ENCODE measurements at places on chromosomes 11 and 22. TPM values are rescaled to one million over a fixed set of nuclear protein-coding genes. Genes with fewer than 3 reads are reported as not detected.

DNA sequence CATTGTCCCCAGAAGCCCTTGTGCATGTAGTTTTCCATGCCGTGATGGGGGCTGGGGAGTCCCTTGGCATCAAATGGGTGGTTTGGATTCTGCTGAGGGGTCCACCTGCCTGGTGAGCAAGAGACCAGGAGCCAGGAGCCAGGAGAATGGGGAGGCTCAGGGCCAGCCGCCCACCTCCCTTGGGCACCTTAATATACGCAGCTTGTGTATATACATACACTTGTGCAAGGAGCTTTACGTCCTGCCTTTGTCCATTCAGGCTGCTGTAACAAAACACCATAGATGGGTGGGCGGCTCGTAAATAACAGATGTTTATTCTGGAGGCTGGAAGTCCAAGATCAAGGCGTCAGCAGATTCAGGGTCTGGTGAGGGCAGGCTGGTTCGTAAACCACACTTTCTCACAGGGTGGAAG lies 62.5 kb downstream of the SMIM38 start:
- peak; percentile 1 for DNase-seq
- no peaks in the 10 kb centered on the region for H3K36me3 ChIP-seq
- H3K27me3 ChIP-seq = no peaks in the 10 kb centered on the region
- no peak overlapping the region for H3K27ac ChIP-seq
- H3K4me3 ChIP-seq = no peak overlapping the region

- no peak overlapping the region for H3K4me3 ChIP-seq
- peaks cover 43% of the 10 kb centered on the region for H3K36me3 ChIP-seq
- H3K27ac ChIP-seq = no peak overlapping the region
- H3K4me1 ChIP-seq = peaks cover 2% of the 10 kb centered on the region
- no peak for DNase-seq
- no peaks in the 10 kb centered on the region for H3K27me3 ChIP-seq
Measured at GRCh38 chr11:8096575-8096974, 15.6 kb downstream of the TUB start.

GRCh38 chr11:32331792-32332191 lies 103.5 kb downstream of the WT1 start:
- H3K27ac ChIP-seq = no peak overlapping the region
- peaks cover 20% of the 10 kb centered on the region for H3K4me1 ChIP-seq
- peaks cover 52% of the 10 kb centered on the region for H3K27me3 ChIP-seq
- H3K36me3 ChIP-seq = peaks cover 10% of the 10 kb centered on the region
- H3K4me3 ChIP-seq = no peak overlapping the region
- no peak for DNase-seq

- peaks cover 2% of the 10 kb centered on the region for H3K27me3 ChIP-seq
- peak overlapping the region; percentile 100 for H3K27ac ChIP-seq
- peak overlapping the region; percentile 92 for H3K4me3 ChIP-seq
- H3K36me3 ChIP-seq = no peaks in the 10 kb centered on the region
- peaks cover 6% of the 10 kb centered on the region for H3K4me1 ChIP-seq
Measured at GRCh38 chr11:111879637-111879960, 258 bp downstream of the CFAP68 start.

DNA sequence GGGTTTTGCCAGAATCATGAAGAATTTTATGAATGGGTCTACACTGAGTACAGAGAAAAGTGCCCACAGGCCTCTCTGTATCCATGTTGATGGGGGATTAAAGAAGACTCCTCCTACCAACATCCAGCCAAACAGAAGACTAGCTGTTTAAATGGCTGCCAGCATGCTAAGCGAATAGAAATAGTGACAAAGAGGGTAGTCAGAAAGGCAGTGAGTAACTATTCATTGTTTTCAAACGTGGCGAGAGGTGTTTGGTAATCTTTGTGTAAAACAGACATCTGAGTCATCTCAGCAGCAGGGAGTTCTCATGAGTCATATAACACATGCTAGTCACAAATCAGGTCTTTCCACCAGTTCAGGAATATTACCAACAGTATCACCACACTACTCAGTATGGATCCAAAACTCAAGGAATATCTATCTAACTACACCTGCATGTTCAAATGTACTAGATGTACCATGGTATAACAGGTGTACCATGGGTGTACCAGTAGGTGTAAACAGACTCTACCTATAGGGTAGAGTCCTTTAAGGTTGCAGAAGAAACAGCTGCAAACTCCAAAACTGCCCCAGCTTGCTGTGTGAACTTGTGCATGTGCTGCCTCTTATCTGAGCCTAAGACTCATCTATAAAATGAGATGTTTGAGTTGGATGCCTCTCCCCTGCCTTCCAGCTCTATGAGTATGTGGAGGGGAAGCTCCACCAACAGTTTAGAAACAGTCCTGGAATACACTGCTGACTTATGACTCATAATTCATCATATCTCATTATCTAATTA lies 82.0 kb downstream of the SLC1A2 start:
- no peak overlapping the region for H3K4me3 ChIP-seq
- no peaks in the 10 kb centered on the region for H3K4me1 ChIP-seq
- no peak overlapping the region for H3K27ac ChIP-seq
- no peak for DNase-seq

DNA sequence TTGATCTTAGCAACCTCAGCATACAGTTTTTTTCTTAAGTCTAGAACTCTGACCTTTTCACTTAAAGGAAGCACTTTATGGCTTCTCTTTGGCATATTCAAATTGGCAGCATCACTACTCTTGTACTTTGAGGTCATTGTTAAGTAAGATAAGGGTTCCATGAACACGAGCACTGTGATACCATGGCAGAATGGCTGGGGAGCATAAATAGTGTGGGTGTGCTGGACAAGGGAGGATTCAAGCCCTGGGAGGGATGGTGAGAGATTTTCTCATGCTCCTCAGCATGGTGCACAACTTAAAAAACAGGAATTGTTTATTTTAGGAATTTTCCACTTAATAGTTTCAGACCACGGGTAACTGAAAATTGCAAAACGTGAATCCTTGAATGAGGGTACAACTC lies 111.4 kb downstream of the ATXN10 start:
- no peak overlapping the region for H3K4me3 ChIP-seq
- H3K27ac ChIP-seq = peak overlapping the region; percentile 55
- H3K36me3 ChIP-seq = peaks cover 5% of the 10 kb centered on the region
- no peak for DNase-seq

DNA sequence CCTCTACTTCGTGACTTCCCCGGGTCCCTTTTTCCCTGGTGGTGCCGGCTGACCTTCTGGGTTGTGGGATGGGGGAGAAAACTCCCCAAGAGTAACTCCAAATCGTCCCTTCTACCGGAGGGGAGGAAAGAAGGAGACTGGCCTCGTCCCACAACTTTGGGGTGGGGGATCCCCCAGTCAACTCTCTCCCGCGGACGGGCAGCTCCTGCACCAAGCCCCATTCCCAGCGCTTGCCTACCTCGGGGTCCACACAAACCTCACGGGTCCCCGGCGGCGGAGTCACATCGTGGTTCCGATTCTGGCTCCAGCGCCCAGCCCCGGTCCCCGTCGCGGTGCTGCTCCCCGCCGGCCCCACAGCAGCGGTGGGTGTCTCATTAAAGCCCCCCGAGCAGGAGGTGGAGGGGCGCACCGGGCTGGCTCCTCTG lies 317 bp downstream of the BDNF start:
- no peaks in the 10 kb centered on the region for H3K36me3 ChIP-seq
- H3K27ac ChIP-seq = no peak overlapping the region
- H3K4me3 ChIP-seq = peak overlapping the region; percentile 93
- no peak for DNase-seq
- H3K4me1 ChIP-seq = peaks cover 56% of the 10 kb centered on the region

GRCh38 chr11:63919267-63920125 lies 2.5 kb upstream of the RCOR2 start:
- peak overlapping the region; percentile 95 for H3K27ac ChIP-seq
- H3K27me3 ChIP-seq = peaks cover 15% of the 10 kb centered on the region
- H3K4me1 ChIP-seq = peaks cover 19% of the 10 kb centered on the region
- DNase-seq = peak; percentile 94

DNA sequence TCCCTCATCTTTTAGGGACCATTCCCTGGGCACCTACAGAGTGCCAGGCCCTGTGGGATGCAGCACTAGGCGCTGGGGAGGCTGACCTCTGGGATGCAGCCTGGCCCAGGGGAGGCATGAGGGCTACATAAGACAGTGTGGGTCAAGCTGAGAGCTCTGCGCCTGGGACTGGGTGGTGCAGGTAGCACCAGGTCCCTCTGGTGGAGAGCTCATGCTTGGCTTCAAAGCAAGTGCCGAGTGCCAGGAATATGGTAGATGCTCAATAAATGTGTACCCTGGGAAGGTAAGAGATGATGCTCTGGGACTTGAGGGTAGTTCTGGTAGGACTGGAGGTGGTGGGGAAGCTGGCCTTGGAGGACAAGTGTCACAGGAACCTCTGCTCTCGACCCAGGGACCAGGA lies 2.0 kb upstream of the MPPED1 start:
- no peak for DNase-seq
- no peak overlapping the region for H3K27ac ChIP-seq
- peaks cover 44% of the 10 kb centered on the region for H3K27me3 ChIP-seq
- peaks cover 5% of the 10 kb centered on the region for H3K4me1 ChIP-seq
- H3K4me3 ChIP-seq = no peak overlapping the region

DNA sequence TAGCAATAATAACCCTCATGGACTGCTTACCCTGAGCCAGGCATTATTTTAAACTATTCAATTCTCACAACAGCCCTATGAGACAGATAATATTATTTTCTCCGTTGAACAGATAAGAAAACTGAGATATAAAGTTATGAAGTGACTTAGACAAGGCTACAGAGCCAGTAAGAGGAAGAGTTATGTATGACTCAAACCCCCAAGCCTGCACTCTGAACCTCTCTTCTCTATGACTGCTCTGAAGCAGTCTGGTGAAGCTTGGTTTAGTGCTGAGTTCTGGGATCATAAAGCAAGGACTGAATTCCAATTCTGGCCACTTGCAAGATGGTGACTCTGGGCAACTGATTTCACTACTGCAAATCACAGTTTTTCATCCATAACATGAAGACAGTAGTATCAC lies 34.5 kb downstream of the TNKS1BP1 start:
- DNase-seq = no peak
- no peak overlapping the region for H3K4me3 ChIP-seq
- peaks cover 1% of the 10 kb centered on the region for H3K36me3 ChIP-seq
- H3K4me1 ChIP-seq = peaks cover 28% of the 10 kb centered on the region
- no peak overlapping the region for H3K27ac ChIP-seq

GRCh38 chr22:36086629-36087254 lies 58.1 kb upstream of the RBFOX2 start:
- H3K36me3 ChIP-seq = no peaks in the 10 kb centered on the region
- no peak overlapping the region for H3K4me3 ChIP-seq
- no peak for DNase-seq
- H3K27ac ChIP-seq = no peak overlapping the region

DNA sequence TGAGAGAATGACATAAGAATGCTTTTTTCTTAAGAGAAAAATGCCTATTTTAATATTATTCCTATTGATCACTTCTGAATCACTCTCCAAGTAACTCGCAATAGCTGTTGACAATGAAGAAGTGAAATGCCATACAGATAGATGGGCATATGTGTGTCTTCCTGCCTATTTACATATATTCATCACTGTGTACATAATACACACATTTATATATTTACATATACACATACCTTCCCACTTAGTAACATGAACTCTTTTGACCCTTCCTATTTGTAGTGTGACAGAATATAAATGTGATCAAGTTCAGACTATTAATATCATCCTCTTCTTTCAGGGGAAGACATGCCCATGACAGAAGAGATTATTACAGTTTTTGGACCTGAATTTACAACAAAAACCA lies 756.7 kb downstream of the DLG2 start:
- H3K27ac ChIP-seq = no peak overlapping the region
- peaks cover 14% of the 10 kb centered on the region for H3K4me1 ChIP-seq
- no peaks in the 10 kb centered on the region for H3K36me3 ChIP-seq
- DNase-seq = no peak
- H3K4me3 ChIP-seq = no peak overlapping the region

DNA sequence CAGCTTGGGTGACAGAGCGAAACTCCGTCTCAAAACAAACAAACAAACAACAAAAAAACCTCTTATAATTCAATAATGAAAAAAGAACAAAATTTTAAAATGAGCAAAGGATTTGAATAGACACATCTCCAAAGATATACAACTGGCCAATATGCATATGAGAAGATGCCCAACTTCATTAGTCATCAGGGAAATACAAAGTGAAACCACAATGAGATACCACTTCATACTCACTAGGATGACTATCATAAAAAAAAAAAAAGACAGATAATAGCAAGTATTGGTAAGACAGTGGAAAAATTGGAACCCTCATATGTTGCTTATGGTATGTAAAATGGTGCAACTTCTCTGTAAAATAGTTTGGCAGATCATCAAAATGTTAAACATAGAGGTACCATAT lies 28.7 kb upstream of the BARX2 start:
- H3K4me3 ChIP-seq = no peak overlapping the region
- no peak for DNase-seq
- no peak overlapping the region for H3K27ac ChIP-seq
- 0 out of 2 replicates have a peak, but pooled peaks cover 1% of the 10 kb centered on the region for H3K27me3 ChIP-seq

- no peak for DNase-seq
- no peak overlapping the region for H3K27ac ChIP-seq
- H3K4me3 ChIP-seq = no peak overlapping the region
- no peaks in the 10 kb centered on the region for H3K4me1 ChIP-seq
- no peaks in the 10 kb centered on the region for H3K36me3 ChIP-seq
Measured at GRCh38 chr11:20310137-20310536, 53.4 kb upstream of the HTATIP2 start.

GRCh38 chr11:57482782-57483561 lies 22.6 kb downstream of the RTN4RL2 start:
- no peak overlapping the region for H3K27ac ChIP-seq
- peak; percentile 78 for DNase-seq
- peak overlapping the region; percentile 72 for H3K4me3 ChIP-seq
- H3K27me3 ChIP-seq = peaks cover 51% of the 10 kb centered on the region

DNA sequence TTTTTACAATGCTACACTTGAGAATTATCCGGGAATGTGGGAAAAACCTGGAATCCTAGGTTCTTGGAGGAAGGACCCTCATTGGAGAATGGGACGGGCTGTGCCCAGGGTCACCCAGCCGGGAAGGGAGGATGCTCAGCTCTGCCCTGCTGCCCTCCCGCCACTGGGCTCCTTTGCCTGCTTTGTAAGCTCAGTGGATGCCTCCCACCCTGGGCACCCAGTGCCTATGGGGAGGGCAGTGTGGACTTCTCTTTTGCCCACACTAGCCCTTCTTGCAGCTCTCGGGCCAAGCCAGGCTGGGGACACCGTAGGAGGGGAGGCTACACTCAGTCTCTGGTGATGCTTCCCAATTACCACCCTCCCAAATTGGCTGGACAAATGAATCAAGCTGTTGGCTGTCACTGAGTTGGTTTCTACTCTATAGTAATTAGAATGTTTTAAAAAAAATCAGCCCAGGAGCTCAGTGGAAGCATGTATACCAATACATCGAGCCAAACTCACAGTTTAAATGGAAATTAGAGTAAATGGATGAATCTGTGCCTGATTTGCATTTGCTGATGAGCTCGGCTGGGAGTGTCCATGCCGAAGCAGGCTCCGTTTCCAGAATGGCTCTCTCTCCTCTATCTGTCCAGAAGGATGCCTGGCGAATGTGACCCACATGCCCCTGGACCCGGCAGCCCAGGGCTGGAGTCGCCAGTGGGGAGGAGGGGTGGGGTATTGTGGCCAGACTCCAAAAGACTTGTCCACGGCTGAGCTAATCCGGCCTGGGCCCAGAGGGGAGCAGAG lies 317.0 kb downstream of the CTTN start:
- DNase-seq = no peak
- H3K36me3 ChIP-seq = no peaks in the 10 kb centered on the region
- no peaks in the 10 kb centered on the region for H3K27me3 ChIP-seq
- H3K4me3 ChIP-seq = no peak overlapping the region
- peaks cover 44% of the 10 kb centered on the region for H3K4me1 ChIP-seq

- no peak overlapping the region for H3K4me3 ChIP-seq
Measured at GRCh38 chr11:70394211-70394950, 3.9 kb upstream of the CTTN start.

The PLAAT3 gene
- 146 TPM for total RNA-seq

The PNPLA5 gene
- 5.9 TPM for total RNA-seq

The TMPRSS5 gene
- total RNA-seq = 1.7 TPM

The OR8B12 gene
- not detected for total RNA-seq

The FAT3 gene
- 30.9 TPM for total RNA-seq

The HORMAD2 gene
- not detected for total RNA-seq

The ROBO4 gene
- 0.13 TPM for total RNA-seq

Data from WTC11 (cell line).